ENCODE measurements at places on chromosomes 3 and 15.

- DNase-seq, result peak; percentile 8
These were observed 79.6 kb downstream of the RTP4 start for GRCh38 chr3:187447737-187448136.

- no peak for DNase-seq
These were observed 911.5 kb upstream of the GBE1 start for GRCh38 chr3:82672966-82673365.

DNA sequence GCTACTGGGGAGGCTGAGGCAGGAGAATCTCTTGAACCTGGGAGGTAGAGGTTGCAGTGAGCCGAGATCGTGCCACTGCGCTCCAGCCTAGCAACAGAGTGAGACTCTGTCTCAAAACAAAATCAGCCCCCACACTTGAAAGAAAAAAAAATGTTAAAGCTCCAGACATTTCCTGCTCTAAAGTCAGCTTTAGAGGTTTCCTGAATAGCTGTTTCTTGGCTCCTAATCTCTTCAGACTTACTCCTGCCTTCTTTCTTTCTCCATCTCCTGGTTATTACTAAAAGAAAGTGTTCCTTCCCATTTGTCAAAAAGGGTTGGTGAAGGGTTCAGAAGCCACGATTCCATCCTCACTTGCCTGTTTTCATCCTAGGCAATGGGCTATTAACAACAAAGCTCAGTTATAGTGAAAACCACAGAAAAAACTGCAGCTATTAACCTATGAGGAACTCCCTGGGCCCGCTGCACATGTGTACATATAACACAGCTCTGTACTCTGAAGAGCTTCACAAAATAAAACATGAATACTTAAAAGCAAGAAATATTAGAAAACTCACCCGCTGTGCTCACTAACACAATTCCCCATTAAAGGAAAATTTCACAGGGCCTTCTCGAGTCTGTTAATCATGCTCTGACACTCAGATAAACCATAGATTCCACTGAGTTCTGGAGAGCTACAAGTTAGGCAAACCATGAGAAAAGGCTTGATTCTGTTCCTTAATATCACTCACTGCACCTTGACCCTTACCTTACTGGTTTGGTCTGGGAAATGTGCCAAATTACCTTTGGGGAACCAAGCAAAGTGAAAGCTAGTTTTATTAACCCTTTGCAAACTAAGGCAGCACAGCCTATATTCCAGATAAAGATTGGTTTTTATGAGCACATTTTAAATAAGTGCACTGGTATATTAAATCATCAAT is 89.9 kb upstream of the TSPAN3 start:
- peak; percentile 58 for DNase-seq

GRCh38 chr15:42172475-42172874 is 16.0 kb upstream of the PLA2G4F start:
- DNase-seq, result no peak

DNA sequence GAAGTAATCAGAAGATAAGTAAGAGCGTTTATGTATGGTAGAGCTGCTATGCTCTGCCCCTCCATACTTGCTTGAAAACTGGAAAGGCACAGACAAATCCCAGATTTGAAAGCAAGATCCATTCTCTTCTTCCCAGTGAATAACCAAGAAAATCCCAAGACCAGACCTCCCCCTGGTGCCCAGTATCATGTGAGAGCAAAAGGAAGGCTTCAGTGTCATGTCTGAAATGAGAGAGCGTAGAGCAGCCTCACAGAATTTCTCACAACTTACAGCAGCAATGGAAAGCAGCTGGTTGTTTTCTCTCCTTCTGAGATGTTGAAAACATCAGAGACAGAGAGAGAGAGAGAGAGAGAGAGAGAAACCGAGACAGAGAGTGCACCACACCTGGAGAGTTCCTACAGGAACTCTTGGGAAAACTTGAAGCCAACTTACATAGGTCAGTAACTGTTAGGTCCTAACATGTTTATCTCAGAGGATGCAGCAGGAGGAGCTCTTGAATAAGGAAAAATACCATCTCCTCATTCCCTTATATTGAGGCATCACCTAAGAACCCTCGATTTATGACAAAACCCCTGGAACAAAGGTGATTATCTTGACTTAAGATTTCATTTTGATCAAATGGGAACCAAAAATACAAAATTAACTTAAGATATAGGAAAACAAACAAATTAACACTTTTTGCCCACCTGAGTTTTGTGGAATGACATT is 273.3 kb downstream of the NSUN3 start:
- peak; percentile 59 for DNase-seq

DNA sequence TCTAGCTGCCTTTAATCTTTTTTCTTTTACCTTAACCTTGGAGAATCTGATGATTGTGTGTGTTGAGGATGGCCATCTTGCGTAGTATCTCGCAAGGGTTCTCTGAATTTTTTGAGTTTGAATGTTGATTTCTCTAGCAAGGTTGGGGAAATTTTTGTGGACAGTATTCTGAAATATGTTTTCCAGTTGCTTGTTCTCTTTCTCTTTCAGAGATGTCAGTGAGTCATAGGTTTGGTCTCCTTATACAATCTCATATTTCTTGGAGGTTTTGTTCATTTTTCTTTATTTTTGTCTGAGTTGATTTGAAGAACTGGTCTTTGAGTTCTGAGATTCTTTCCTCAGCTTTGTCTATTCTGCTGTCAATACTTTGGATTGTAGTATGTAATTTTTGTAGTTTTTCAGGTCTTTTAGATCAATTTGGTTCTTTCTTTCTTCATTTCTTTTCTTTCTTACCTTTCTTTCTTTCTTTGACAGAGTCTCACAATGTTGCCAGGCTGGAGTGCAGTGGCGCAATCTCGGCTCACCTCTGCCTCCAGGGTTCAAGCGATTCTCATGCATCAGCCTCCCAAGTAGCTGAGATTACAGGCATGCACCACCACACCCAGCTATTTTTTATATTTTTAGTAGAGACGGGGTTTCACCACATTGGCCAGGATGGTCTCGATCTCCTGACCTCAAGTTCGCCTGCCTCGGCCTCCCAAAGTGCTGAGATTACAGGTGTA is 366.4 kb upstream of the RASGRP1 start:
- DNase-seq, result no peak

GRCh38 chr15:69451951-69452691 is 497 bp upstream of the RPLP1 start:
- DNase-seq, result peak; percentile 77

GRCh38 chr3:120678984-120679383 is 3.1 kb downstream of the HGD start:
- DNase-seq, result no peak

- DNase-seq, result no peak
These were observed 628.2 kb upstream of the CFAP20DC start for GRCh38 chr3:59677747-59678702.

GRCh38 chr15:49372366-49372765 is 50.7 kb upstream of the FGF7 start:
- DNase-seq, result no peak

DNA sequence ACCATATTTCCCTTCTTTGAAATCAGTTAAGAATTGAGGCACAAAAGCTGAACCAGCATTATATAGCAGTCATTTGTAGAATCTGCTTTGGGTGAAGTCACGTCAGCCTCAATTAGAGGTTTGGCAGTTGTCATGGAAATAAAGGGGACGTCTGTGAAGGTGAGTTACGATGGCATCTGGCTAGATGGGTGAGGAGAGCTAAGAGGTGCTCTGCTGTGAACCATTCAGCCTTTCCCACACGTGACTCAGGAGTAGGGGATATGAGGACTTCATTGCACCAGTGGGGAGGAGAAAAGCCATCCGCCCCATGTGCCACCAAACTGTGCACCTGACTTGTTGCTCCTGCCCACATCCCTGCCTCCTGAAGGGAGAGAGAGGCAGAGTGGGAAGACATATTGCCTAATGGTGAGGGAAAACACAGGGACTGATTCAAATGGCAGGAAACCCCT is 2.8 kb upstream of the C15orf40 start:
- no peak for DNase-seq

- no peak for DNase-seq
These were observed 8.5 kb downstream of the GYG1 start for GRCh38 chr3:148999806-149000205.

- DNase-seq, result no peak
These were observed 33.0 kb upstream of the HHATL start for GRCh38 chr3:42735615-42736014.

DNA sequence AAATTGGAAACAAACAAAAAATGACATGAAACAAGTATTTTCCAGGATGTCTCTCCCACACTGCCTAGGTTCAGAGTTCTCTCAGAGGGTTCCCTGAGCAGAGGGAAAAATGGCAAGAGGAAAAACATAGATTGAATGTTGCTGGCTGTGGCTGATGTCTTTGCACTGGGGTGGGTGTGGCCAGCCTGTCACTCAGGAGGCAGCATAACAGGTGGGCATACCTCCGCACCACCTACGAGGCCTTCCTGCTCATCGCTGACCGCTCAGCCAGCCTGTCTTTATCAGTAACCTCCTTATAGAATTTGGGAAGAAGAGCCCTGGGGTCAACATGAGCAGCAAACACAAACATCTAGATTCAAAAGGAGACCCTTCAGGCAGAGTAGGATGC is 216.6 kb upstream of the UMPS start:
- DNase-seq, result no peak

GRCh38 chr15:48366584-48367312 is 35.5 kb downstream of the DUT start:
- DNase-seq, result no peak

GRCh38 chr3:2540115-2540514 is 441.4 kb downstream of the CNTN4 start:
- no peak for DNase-seq

GRCh38 chr3:154164387-154164786 is 43.2 kb downstream of the ARHGEF26 start:
- no peak for DNase-seq

DNA sequence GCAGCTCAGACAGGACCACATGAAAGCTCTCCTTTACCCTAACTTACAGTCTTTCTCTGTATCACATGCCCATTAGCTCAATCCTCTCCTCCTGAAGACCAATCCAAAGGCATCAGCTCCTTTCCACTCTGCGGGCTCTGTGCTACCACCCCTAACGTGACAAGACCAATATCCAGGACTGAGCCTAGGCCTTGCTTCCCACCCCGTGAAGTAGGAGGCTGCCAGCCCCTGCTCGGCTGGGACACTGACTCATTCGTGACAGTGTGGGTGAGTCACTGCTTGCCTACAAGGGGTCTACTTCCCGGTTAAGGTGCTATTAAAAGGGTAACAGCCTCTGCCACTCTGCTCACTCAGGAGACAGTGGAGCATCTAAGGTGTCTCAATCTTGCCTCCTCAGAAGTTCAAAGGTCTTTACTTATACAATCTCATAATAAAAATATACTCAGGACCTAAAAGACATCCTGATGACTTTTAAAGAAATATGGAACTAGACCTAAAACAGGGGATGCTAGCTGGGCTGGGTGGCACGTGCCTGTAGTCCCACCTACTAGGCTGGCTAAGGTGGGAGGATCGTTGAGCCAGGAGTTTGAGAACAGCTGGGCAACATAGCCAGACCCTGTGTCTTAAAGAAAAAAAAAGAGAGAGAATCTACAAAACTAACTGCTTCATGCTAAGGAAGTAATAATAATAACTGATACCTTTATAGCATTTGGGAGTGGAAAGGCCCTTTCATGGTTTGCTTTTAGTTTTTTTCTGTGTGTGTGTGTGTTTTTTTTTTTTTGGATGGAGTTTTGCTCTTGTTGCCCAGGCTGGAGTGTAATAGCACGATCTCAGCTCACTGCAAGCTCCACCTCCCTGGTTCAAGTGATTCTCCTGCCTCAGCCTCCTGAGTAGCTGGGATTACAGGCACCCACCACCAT is 55.0 kb downstream of the TMEM44 start:
- no peak for DNase-seq

GRCh38 chr3:34365231-34365630 is 566.8 kb downstream of the PDCD6IP start:
- DNase-seq, result no peak

DNA sequence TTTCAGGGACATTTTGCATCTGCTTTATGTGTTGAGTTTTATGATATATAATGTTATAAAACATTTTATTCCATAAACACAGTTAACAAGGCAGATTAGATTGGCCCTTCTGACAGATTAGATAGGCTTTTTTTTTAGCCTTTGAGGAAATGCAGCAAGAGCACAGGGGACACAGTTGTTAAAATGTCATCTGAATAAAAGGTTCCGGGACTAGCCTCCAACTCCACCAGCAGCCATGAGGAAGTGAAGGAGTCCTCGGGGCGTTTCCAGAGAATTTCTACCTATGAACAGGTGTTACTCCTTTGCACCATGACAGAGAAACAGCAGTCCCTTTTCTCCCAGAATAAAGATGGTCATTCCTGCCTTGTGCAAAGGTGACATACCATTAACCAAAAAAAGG is 167.8 kb upstream of the KBTBD8 start:
- DNase-seq, result no peak

GRCh38 chr3:20846832-20847231 is 660.8 kb upstream of the SGO1 start:
- no peak for DNase-seq

DNA sequence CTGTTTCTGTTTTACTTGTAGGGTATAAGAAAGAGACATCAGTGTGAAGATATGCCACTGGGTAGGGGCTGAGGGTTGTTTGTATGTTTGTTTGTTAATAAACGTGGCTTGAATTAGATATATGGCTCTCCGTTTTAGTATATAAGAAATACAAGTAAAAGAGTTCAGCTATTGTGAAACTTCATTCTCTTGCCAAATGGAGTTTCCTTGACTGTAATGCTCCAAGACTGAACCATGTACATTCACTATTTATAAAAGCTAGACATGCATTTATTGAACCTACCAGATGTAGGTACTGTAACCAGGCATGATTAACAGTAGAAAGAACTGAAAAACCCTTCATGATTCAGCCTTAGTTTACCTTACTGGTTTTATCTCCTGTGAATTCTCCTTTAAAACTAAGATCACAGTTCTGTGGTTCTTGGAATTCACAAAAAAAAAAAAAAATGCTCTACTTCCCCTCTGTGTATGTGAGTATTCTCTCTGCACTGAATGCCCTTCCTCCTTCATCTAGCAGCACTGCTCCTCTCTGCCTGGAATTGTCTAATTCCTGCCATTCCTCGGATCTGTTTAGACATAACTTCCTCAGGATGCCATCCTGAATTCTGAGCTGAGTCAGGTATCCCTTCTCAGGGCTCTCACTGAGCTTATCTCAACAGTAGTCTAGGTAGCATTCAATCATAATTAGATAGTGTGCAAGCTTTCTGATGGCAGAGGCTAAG is 504.4 kb downstream of the FHIT start:
- DNase-seq, result peak; percentile 13

DNA sequence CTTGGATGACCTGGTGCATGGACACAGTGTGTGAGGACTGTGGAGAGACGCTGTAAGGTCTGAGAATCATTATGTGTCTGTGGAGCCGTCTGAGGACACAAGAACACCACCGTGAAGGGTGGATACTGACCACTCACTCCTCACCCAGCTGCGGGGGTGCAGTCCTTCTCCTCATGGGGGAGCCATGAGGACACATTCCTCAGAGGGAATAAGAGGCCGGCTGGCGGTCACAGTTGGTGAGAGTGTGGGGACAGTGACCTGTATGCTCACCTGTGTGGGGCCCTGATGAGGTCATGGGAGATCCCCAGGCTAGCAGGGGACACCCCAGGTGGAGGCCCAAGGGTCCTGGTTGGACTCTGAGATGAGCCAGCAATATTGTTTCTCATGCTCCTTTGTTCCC is 2.5 kb upstream of the TRPM1 start:
- no peak for DNase-seq
